ENCODE measurements at places on chromosomes 11 and 22. TPM values are rescaled to one million over a fixed set of nuclear protein-coding genes. Genes with fewer than 3 reads are reported as not detected.

Gene MFRP
- total RNA-seq: not detected

Gene ROM1
- total RNA-seq: 9.9 TPM

Gene ARFIP2
- total RNA-seq: 34.9 TPM

- DNase-seq: no peak
Observed at GRCh38 chr11:4026389-4026788, 68.2 kb upstream of the RRM1 start.

DNA sequence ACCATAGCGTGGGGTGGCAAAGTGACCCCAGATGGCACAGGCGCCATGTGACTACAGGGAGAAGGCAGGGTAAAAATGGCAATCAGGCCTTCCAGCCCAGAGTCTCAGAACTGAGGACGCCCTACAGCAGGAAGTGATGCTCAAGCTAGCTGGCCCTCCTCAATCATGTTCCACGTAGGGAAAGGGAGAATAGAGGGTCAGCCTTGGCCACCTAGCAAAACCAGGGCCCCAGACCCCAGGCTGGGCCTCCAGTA is 978 bp upstream of the ANKRD13D start:
- no peak for DNase-seq

GRCh38 chr11:117992620-117993019 is 6.4 kb downstream of the IL10RA start:
- DNase-seq: no peak

- peak; percentile 62 for DNase-seq
Observed at GRCh38 chr11:19625438-19625837, 87.2 kb upstream of the NAV2 start.

- no peak for DNase-seq
Observed at GRCh38 chr11:9711454-9712307, 47.8 kb downstream of the SWAP70 start.

DNA sequence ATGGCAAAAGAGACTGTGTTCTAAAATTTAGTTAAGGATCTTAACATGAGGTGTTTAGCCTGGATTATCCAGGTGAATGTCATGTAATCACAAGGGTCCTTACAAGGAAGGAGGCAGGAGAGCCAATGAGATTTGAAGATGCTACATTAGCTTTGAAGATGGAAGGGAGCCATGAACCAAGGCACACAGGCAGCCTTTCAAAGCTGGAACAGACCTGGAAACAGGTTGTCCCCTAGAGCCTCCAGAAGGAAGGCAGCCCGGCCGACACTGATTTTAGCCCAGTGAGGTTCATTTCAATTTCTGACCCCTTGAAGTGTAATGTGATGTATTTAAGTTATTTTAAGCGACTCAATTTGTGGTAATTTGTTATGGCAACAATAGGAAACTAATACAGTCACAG is 195.3 kb upstream of the MTMR2 start:
- DNase-seq: no peak

DNA sequence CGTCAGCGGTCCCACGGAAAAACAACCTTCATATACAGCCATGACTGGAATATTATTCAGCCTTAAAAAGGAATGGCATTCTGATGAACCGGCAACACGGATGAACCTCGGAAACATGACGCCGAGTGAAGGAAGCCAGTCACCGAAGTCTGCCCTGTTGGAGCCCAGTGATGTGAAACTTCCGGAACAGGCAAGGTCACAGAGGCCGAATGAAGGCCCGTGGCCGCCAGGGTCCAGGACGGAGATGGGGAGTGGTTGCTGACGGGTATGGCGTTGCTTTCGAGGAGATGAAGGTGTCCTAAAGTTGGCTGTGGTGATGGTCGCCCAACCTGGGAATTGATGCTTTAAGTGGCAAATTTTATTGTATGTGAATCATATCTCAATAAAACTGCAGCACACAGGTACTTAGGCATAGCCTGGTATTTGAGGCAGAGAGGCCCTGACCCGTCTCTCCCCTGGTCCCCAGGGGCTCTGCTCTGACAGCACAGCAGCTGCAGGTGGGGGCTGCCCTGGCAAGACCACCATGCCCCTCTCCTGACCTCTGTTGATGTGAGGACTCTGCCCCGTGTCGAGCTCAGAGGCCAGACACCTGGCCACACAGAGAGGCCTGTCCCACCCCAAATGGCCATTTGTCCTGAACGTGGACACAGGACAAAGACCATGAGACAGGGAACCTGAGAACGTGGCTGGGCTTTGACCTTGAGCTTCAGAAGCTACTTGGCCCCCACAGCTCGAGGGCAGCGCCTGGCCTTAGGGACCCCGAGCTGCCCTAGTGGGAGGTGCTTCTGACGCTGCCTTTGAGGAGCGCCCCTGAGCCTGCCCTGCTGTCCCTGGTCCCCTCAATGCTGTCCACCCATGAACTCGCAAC is 1090.8 kb downstream of the BRD1 start:
- DNase-seq: no peak

GRCh38 chr11:25065746-25066145 is 568.9 kb downstream of the LUZP2 start:
- DNase-seq: peak; percentile 94
